Right cardiac atrium (tissue), 5 donors: ENCODE measurements at places on chromosomes 11 and 22. TPM values are rescaled to one million over a fixed set of nuclear protein-coding genes. Genes with fewer than 3 reads are reported as not detected.

The ENTHD1 gene
- not detected for total RNA-seq

The GVQW3 gene
- total RNA-seq, result 3.5 TPM

The KRTAP5-10 gene
- not detected for total RNA-seq

The SLN gene
- total RNA-seq, result 753 TPM

The RCOR2 gene
- 10.1 TPM for total RNA-seq

The PNPLA3 gene
- total RNA-seq, result not detected

The CASP1 gene
- total RNA-seq, result 9.3 TPM

The SLC22A25 gene
- total RNA-seq, result not detected

The TENM4 gene
- 1.5 TPM for total RNA-seq

The MUC2 gene
- not detected for total RNA-seq

The OR52A1 gene
- total RNA-seq, result not detected

The OR8D2 gene
- not detected for total RNA-seq

The H19 gene
- 500 TPM for total RNA-seq

The ADM gene
- 57.9 TPM for total RNA-seq

The TEX54 gene
- not detected for total RNA-seq

The SLC22A9 gene
- not detected for total RNA-seq

The FXYD2 gene
- total RNA-seq, result 1.8 TPM

The ZNHIT2 gene
- total RNA-seq, result 7.7 TPM

The C11orf87 gene
- total RNA-seq, result not detected

The OR5P2 gene
- total RNA-seq, result not detected

The MRPL23 gene
- 77.1 TPM for total RNA-seq

The HEPHL1 gene
- not detected for total RNA-seq

The ACRV1 gene
- not detected for total RNA-seq

The MS4A4A gene
- total RNA-seq, result 21.5 TPM

The PDE2A gene
- 36.9 TPM for total RNA-seq

The FAM180B gene
- total RNA-seq, result 0.32 TPM

The HBB gene
- total RNA-seq, result 190 TPM

The NNMT gene
- total RNA-seq, result 16.8 TPM

The SAMM50 gene
- 61.8 TPM for total RNA-seq

The CTSW gene
- total RNA-seq, result 0.57 TPM

The PTGDR2 gene
- 0.20 TPM for total RNA-seq

The ROBO4 gene
- total RNA-seq, result 13.8 TPM

The DUSP8 gene
- 15.6 TPM for total RNA-seq

The KRTAP5-7 gene
- not detected for total RNA-seq

The FOLR2 gene
- total RNA-seq, result 29.8 TPM

The RFPL2 gene
- not detected for total RNA-seq

The OR51B5 gene
- total RNA-seq, result not detected

The KRTAP5-9 gene
- total RNA-seq, result not detected

The TST gene
- total RNA-seq, result 31.7 TPM

The MAPK12 gene
- total RNA-seq, result 14.8 TPM

The PGA4 gene
- 0.74 TPM for total RNA-seq

The UBQLN3 gene
- total RNA-seq, result not detected

The POU2AF3 gene
- total RNA-seq, result 0.40 TPM

The MED15 gene
- total RNA-seq, result 49.5 TPM

The CARD16 gene
- 8.4 TPM for total RNA-seq

The BBOX1 gene
- total RNA-seq, result not detected

The CCDC90B gene
- 27.2 TPM for total RNA-seq

The OSBP2 gene
- total RNA-seq, result 10.9 TPM

The APOL2 gene
- 40.0 TPM for total RNA-seq

The IL10RA gene
- total RNA-seq, result 8.3 TPM

The AQP11 gene
- total RNA-seq, result 1.3 TPM

The FOSL1 gene
- 5.5 TPM for total RNA-seq

The IFITM1 gene
- total RNA-seq, result 85.0 TPM

The VWCE gene
- 2.2 TPM for total RNA-seq

The OR2D3 gene
- not detected for total RNA-seq
